Stomach (tissue), 19 donors: ENCODE measurements at places on chromosomes 4 and X.

DNA sequence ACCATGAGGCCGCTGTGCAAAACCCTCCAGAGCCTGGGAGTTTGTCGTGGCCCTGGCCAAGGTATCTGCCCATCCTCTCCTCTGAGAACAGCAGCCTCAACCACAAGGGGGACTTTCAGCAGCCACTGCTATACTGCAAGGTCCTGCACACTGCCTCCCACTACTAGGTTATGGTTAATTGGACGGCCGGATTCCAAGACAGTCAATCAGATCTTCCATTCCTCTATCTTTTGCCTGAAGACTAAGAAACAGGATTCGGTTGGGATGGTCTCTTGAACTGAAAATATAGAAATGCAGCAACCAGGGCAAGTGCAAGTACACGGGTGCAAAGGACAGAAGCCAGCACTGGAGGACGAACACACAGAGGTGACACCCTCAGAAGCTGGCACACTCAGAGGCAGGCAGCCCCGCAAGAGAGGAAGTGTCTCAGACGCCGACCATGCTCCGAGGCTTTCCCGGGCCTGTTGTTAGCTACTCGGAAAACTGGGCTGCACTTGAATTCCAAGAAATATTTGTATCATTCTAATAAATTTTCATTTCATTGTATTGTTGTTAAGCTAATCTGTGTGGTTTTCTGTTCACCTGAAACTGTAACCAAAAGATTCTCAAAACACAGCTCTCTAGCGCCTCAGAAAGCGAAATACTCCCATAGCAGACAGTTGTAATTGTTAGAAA is 63.3 kb downstream of the AFAP1 start:
- DNase-seq = no peak

GRCh38 chr4:11746734-11747133 is 318.0 kb upstream of the HS3ST1 start:
- no peak for DNase-seq

DNA sequence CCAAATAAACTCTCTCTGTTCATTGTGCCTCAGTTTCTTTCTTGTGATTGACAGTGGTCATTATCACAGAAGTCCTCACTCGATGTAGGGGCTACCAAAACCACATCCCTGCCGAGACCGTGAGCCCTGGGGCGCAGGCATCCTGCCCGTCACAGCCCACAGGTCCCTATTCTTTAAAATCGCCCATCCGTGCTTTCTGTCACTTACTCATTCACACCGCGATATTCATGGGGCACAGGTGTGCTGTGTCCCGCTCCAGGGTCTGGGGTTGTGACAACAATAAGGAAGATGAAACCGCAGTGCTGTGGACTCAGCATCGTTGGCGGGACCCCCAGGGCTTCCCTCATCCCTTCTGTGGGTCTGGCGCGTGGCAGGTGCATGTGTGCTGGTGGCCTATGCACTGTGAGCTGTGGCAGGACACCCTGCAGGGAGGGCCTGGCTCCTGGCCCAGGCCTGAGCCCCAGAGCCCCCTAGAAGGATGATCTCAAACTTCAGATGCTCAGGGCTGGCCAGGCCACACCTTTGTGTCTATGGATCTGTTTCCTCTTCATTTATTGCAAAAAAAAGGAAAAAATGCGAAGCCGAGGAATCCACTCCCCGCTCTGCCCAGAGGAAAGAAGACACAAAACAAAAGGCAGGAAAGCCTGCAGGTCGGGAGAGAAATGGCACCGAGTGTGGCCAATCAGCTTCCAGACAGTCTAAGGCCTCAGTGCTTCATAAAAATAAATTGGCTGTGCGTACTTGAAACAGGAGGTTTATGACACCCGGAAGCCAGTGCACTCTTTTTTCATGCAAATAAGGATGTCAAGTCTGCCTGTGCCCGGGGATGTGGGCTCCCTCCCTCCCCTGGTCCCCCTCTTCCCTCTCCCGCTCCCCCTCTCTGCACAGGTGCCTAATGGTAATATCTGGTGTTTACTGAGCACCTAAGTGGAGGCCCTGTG is 109.5 kb upstream of the ADRA2C start:
- no peak for DNase-seq

DNA sequence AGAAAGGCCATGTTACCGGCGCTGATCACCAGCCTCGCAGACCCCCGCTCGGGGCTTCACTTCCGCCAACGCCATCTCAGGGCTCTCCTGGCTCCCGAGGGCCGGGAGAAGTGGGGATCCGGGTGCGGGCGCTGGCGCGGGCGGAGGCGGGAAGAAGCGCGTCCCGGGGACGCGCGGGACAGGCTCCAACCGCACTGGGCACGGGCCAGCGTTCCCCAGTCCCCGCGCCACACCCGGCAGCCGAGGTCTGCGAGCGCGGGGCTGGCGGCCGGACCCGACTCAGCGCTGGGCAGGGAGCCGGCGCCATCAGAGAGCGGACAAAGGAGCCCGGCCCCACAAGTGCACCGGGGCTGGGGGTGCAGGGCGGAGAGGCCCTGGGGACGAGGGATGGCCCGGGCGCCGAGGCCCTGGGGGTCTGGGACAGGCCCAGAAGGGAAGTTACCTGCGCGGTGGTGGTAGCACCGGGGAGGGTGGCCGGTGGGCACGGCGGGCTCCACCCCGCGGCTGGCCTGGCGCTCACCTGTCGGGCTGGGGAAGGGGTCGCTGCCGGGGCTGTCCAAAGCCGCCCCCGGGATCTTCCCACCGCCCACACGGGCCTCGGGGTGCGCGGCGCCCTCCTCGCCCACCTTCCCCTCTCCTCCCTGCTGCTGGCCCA is 449 bp downstream of the CTPS2 start:
- DNase-seq = no peak

- DNase-seq = no peak
Observed at GRCh38 chr4:47088298-47088697, 56.9 kb downstream of the GABRB1 start.

GRCh38 chr4:56195025-56195424 is 192.3 kb downstream of the AASDH start:
- peak; percentile 57 for DNase-seq

- DNase-seq = no peak
Observed at GRCh38 chr4:5366421-5366820, 315.1 kb downstream of the STK32B start.

GRCh38 chr4:56320293-56320692 is 67.0 kb downstream of the AASDH start:
- DNase-seq = no peak

DNA sequence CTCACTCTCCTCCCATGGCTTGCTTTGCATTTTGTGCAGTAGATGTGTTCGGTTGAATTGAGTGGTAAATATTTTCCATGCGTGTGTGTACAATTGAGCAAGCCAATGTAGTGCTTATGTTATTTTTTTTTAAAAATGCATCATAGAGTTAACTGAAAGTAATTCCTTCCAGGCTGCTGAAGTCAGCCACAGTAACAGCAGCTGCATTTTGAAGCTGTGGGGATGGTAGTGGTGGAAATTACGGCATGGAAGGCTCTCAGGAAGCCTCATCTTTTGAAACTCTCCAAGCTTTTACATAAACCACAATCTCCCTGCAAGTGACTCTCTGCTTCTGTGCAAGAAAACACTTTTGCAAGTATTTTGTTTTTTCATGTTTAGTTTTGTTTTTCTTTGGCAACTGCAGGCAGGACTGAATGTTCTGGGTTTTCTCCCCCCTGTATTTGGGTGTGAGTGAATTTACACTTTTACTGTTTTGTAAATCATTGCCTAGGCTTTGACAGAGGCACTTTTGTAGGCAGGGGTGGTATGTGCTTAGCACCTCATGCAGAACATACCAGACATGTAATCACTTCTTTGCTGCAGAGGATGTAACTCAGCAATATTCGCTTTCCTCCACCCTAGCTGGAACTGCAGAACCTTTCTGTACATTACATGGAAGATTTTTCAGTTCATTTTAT is 56.2 kb downstream of the LRRC66 start:
- DNase-seq = no peak

- peak; percentile 82 for DNase-seq
Observed at GRCh38 chrX:20067709-20068561, 48.8 kb downstream of the MAP7D2 start.

GRCh38 chrX:109855501-109855900 is 122.4 kb upstream of the ACSL4 start:
- no peak for DNase-seq

- no peak for DNase-seq
Observed at GRCh38 chr4:111454961-111455360, 690.3 kb upstream of the FAM241A start.

GRCh38 chrX:128698573-128699181 is 646.5 kb upstream of the ACTRT1 start:
- peak; percentile 24 for DNase-seq

GRCh38 chr4:134622199-134622598 is 420.6 kb upstream of the PABPC4L start:
- DNase-seq = no peak

DNA sequence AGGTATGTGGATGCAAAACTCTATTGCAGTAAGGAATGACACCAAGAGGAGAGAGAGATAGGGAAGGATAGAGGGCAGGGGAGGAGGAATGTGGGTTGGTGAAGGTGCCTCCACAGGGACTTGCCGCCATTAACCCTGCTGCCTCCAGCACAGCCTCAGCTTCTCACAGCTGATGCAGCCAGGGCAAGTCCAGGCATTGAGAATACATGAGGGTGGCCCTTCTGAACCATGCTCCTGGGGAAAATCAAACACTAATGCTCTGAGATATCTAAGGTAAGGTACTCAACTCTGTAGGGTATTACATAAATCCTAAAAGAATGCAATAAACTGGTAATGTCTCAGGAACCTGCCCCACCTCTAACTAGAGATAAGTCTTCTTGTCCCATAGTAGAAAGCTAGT is 28.7 kb downstream of the UGT2B7 start:
- DNase-seq = no peak

GRCh38 chr4:112735474-112735951 is 98.6 kb downstream of the LARP7 start:
- DNase-seq = no peak
